Cerebellar nuclear complex (tissue), 1 donor: ENCODE measurements at places on chromosomes 2 and 18.

DNA sequence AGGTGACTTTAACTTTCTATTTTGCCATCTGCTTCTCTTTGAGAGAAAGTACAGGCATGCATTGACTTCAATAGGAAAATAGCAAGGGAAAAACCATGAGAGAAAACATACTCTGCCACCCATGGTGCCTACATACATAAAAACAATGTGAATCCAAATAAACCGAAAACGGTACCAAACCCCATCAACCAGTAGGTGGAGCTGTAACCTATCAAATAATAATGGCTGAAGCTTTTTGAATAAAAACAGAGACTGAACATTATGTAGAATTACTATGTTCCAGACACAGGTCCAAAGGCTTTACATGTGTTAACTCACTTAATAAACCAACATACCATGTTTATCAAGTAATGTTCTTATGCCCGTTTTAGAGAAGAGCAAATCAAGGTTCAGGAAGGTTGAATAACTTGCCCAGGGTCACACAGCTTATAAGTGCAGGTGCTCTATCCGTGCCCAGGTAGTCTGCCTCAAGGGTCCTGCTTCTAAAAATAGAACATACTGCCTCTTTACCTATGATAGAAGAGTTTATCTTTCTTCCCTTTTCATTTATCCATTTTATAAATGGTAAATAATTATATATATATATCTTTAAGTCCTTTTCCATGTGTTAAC lies 293.9 kb upstream of the SYT4 start:
- peak; percentile 26 for DNase-seq

GRCh38 chr2:127860130-127860529 lies 2.2 kb upstream of the POLR2D start:
- no peak for DNase-seq

GRCh38 chr2:221517696-221518151 lies 54.4 kb downstream of the EPHA4 start:
- DNase-seq, result no peak

DNA sequence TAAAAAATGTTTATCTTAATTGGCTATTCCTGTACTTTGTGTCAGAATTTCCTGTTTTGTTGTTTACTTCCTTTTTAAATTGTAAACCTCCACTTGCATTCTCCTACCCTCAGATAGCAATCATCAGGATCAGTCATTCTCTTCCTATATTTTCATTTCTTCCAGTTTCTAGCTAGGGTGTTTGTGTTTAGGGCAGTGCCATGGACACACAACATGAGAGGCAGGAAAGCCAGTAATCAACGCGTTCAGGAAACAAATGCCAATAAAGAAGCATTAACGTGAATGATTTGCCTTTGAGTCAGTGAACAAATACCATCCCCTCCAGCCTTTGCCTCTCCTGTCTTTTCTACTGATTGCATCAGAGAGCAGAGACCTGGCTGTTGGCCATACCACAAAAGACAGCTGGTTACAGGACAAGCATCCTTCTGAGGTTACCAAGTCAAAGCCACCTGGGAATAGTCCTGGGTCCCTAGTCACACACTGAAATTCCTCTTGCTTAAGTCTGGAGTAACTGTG lies 56.7 kb upstream of the FHL2 start:
- DNase-seq, result no peak

DNA sequence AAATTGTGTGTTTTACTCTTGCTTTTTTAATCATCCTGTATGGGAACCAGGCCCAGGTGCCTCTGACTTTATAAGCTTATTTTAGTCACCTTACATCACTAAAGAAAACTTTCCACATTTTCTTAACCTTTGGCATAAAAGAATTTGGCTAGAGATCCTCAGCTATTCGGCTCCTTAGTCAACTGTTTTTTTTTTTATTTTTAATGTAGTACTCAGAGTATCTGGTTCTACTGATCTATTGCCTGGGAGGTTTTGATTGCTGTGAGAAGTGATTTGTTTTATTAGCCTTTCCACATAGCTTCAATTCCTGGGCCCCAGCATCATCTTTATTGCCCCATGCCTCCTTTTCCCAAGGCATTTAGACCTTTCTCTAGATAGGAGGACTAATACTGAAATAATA lies 121.0 kb downstream of the MYO1B start:
- no peak for DNase-seq

DNA sequence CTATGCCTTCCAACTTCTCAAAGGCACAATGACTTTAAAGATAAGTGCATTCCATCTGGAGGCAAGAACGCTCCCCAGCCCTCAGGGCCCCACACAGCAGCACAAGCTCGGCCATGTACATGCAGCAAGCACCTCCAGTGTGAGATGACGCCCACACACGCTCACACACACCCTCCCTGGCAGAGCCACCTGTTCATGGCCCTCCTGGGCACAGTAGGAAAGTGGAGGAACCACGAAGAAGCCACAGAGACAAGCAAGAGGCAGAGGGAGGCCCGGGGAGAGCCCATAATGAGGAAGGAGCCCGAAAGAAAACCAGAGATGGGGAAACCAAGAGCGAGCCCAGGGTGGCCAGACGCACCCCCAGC lies 21.7 kb downstream of the BIN1 start:
- DNase-seq, result no peak

GRCh38 chr2:177312562-177312961 lies 48.0 kb upstream of the NFE2L2 start:
- no peak for DNase-seq

DNA sequence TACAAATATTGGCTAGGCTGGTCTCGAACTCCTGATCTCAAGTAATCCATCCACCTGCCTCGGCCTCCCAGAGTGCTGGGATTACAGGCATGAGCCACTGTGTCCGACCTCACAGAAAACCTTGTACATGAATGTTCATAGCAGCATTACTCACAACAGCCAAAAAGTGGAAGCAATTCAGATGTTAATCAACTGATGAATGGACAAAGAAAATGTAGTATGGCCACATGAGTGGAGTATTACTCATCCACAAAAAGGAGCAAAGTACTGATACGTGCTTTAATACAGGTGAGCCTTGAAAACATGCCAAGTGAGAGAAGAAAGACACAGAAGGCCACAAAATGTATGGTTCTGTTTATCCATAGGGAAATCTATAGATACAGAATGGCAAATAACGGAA lies 20.6 kb downstream of the CEP192 start:
- no peak for DNase-seq

DNA sequence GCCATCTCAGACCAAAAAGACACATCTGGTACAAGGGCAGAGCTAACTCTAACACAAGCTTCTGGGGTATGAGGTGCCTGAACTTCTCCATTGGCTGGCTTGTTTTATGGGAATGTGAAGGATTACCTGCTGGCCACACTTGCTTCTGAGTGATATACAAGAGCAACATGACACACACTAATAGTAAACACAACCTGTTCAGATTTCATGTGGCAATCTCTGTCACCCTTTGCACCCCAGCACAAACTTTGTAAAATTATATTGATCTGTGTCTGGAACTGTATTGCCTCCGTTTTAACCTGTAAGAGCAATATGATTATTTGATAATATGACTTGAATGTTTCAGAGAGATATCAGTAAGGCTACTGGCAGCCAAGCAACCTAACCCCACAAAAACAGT lies 276.7 kb downstream of the CCDC85A start:
- no peak for DNase-seq
